CD4-positive, alpha-beta T cell treated with Interleukin-6 for 4 hours (primary cell): ENCODE measurements at places on chromosomes 7 and 10.

DNA sequence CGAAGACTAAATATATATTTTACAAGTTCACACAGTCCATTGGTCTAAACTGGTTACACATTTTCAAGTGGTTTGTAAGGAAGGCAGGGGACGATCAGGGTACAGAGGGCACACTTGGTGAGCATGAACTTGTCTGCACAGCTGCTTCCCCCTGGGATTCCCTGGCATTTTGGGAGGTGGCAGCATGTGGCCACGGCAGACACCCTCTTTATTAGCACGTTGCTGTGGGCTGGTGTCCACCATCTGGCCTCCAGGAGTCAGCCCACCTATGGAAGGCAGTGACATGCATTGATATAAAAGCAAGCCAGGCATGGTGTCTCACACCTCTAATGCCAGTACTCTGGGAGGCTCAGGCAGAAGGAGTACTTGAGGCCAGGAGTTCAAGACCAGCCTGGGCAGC is 350.2 kb downstream of the TYW1 start:
- no peak for DNase-seq

GRCh38 chr10:65565246-65565645 is 1360.6 kb upstream of the LRRTM3 start:
- no peak for DNase-seq

- no peak for DNase-seq
Measured at GRCh38 chr7:101635484-101635883, 6.4 kb upstream of the MYL10 start.

GRCh38 chr7:3082831-3083230 is 39.2 kb upstream of the CARD11 start:
- no peak for DNase-seq

- peak; percentile 2 for DNase-seq
Measured at GRCh38 chr10:31031205-31031557, 484 bp downstream of the ZNF438 start.

GRCh38 chr7:79357101-79357500 is 96.4 kb downstream of the MAGI2 start:
- no peak for DNase-seq

DNA sequence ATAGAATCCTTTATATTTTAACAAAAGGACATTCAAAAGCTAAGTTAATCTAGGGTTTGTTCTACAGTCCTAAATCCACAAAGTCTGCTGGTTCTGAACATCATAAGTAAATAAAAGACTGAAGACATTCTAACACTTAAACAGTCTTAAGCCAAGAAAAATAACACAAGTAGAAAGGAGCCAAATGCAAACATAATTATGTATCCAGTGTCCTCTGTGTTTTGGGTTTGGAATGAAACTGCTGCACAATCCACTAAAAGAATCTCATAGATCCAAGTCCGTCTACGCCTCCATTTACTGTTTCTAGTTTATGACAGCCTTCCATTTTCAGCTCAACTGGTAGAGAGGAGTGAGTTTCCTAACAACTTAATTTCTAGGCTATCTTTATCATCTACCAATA is 623.6 kb upstream of the FZD8 start:
- DNase-seq, result no peak

GRCh38 chr10:24344279-24344678 is 135.3 kb downstream of the KIAA1217 start:
- DNase-seq, result no peak

GRCh38 chr10:6843894-6844650 is 264.0 kb upstream of the PRKCQ start:
- no peak for DNase-seq

DNA sequence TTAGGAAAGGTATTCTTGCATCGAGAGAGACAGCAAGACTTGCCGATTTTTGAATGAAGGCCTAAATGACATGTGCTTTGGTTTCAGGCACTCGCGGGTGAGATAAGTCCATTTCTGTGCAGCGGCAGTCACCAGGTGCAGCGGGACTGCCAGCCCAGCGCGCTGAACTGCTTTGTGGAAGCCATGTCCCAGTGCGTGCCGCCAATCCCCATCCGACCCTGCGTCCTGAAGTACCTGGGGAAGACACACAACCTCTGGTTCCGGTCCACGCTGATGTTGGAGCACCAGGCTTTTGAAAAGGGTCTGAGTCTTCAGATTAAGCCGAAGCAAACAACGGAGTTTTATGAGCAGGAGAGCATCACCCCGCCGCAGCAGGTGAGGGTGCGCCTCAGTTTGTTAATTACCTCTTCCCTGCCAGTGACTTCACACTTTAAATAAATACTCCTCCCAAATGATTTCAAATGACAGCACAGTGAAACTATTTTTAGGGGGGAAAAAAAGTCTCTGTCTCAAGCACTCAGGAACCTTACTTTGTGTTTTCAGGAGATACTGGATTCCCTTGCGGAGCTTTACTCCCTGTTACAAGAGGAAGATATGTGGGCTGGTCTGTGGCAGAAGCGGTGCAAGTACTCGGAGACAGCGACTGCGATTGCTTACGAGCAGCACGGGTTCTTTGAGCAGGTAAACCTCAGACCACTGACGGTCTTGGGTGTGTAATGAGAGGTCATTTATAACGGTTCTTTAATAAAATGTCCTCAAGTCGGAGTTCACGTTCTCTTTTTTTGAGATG is 98.3 kb downstream of the TRRAP start:
- no peak for DNase-seq

DNA sequence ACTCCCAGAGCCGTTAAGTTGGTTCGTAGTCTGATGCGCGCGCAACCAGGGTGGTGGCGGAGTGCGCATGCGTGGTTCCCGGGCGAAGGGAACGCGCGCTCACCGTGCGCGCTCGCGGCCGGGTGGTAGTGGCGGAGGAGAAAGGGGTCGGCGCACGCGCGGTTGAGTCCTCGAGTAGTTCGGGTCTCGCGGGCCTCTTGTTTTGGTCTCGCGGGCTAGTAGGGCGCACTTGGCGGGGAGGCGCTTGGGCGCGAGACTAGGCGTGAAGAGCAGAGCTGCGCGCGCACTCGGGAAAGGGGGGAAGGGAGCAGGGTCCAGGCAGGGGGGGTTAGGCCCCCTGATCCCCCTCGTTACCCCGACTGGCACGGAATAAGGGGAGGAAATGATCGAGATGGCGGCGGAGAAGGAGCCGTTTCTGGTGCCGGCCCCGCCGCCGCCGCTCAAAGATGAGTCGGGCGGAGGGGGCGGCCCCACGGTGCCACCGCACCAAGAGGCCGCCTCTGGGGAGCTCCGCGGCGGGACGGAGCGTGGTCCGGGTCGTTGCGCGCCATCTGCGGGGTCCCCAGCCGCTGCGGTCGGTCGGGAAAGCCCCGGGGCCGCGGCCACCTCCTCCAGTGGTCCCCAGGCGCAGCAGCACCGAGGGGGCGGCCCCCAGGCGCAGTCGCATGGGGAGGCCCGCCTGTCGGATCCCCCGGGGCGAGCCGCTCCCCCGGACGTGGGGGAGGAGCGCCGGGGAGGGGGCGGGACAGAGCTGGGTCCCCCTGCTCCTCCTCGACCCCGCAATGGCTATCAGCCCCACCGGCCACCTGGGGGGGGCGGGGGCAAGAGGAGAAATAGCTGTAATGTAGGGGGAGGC is at the start of gene MEPCE:
Gene MEPCE (plus strand): TSS at position 195 of the 856 bp plus-strand sequence. CDS start 188 bp downstream, at position 383.
- peak; percentile 95 for DNase-seq

DNA sequence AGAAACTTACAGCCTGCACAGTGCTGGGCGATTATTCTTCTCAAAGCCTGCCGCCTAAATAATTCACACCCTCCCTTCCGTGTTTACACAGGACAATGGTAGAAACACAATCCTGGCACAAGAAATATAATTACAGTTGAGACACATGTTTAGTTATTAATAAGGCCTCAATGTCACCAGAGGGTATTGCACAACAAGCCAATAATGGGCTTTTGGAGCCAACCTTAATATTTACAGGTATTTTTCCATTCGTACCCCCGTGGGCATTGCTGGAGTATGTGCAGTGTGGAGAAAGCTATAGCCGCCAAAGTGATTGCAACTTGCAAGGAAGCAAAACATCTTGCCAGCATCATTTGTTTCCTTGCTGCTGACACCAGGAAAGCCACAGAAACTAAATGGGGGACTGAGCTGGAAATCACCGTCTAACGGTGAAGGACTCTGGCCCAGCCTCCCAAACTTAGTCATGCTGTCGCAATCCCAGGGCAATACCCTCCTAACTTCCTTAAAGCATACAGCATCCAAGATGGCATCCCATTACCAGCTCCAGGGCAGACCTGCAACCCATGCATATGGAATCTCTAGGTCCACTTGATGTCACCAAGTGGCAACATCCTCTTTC is 8.6 kb downstream of the CALN1 start:
- DNase-seq, result no peak
